ENCODE measurements at places on chromosomes 11 and 22. TPM values are rescaled to one million over a fixed set of nuclear protein-coding genes. Genes with fewer than 3 reads are reported as not detected.

DNA sequence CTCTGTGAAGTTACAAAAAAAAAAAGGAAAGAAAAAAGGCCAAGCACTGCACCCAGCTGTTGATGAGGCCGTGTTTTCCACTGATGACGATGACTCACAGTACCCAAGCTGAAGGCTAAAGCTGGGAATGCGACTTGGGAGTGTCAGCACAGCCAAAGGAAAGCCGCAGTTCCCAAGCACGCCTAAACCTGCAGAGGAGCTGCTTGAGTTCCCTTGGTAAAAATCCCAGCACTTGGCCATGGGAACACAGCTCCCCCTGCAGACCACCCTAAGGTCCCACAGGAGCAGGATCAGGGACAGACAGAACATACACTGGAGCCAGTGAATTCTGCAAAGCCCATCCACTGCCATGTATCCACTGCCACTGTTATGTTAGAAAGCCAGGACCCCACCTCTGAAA lies 39.9 kb downstream of the SERGEF start:
- DNase-seq: no peak

GRCh38 chr11:33735271-33736147 lies 714 bp downstream of the CD59 start:
- peak; percentile 53 for DNase-seq

The TMEM132A gene
- 0.93 TPM for total RNA-seq

- no peak for DNase-seq
Measured at GRCh38 chr11:19735157-19735908, 22.7 kb downstream of the NAV2 start.

DNA sequence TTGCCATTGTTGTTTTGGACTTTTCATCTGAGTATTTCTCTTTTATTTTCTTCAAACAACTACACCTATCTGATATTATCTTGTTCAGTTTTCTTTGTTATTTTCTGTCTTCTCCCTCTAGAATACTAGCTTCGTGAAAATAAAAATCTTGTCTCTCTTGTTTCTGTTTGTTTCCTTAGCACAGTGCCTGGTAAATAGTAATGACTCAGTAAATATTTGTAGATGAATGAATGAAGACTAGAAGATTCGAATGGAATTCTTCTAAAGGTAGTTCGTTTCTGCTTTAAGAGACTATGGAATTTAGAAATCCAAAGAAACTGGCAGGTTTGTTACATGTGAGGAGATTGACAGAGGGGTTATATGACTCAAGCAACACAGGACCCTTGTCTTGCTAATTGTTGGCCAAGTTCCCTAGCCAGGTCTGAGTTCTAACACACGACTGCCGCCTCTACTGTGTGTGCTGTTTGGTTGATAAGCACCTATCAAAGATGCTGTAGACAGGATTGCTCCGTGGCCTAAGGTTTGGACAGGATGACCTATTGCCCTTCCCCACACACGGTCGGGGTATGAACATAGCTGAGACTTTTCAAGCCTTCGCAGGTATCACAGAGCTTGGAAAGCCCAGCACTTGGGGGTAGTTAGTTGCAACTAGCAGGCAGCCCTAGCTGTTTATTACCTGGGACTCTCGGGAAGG lies 831 bp upstream of the TMEM135 start:
- no peak for DNase-seq

DNA sequence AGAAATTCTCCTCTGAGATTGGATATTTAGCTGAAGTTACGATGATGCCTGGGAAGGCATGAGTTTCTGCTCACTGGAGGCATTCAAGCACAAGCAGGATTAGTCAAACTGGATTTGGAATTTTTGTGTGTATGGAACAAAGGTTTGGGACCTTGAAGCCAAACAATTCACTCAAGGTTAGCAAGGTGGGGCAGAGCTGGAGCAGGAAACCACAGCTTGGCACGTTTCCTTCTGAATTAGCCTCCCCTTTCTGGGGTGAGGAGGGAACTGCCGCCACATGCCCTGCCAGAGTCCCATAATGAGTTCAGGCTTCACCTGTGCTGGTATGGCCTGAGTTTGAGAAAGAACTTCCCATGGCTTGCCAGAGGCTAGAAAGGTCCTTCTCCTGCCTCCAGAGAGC lies 50.9 kb upstream of the RRAS2 start:
- DNase-seq: no peak

DNA sequence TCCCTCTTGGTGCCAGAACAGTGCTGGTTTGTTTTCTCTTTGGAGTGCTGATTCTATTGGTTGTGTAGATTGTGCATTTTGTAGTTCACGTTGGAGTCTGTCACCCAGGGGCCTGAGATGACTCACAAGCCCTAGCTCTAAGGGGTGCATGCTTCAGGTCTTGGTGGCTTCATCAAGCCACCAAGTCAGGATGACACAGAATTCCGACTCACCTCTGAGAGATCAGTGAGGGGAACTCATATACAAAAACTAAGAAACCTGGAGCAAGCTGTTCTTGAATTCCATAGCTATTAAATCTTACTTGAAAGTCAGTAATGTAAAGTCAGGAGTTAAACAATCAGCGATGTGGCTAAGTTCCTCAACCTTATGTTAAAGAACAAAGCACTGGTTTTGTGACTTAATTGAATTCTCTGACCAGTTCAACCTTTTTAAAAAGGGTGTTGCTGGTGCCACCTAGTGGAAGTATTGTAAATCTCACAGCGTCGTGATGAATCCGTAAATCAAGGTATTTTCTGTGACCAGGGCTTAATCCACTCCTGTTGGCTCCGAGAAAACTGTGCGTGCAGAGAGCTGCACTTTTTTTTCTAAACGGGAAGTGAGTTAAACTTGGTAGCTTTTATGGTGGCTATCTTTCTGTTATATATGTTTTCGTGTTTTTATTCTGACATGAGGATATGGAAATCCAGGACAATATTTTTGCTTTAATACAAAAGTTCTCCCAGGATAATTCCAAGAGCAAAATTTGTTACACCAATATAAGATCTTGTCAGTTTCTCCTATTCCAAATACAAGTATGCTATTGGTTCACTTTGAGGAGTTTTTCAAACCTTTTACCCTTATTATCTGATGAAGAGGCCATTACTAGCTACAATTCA lies 14.6 kb downstream of the MMP13 start:
- DNase-seq: peak; percentile 39

DNA sequence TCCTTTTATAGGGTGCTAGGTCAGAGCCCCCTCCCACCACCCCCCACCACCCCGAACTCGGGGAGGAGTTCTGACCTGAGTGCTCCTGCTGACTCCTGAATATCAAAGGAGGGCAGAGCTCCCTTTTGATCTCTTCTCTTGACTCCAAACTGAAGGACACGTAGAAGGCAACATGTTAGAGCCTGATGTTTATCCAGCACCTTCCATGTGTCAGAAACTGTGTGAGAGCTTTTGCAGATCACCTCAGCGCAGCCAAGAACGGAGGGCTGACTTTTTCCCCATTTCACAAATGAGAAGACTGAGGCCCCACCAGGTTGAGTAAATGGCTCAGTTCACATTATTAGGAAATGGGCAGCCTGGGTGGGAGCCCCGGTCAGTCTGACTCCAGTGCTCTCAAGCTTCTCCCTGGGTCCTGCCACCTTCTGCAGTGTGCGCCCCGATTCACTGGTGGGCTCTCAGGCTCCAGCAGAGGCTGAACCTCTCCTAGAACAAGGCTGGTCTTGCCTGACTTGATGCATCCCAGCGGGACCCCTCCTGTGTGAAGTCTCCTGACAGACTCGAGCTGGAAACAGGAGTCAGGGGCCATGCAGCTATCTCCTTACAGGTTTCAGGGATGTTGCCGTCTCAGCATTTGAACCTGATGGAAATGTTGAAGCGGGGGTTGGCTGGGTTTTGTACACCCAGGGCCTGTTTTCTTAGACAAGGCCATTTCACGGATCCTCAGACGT lies 98.5 kb downstream of the TSPAN18 start:
- no peak for DNase-seq

DNA sequence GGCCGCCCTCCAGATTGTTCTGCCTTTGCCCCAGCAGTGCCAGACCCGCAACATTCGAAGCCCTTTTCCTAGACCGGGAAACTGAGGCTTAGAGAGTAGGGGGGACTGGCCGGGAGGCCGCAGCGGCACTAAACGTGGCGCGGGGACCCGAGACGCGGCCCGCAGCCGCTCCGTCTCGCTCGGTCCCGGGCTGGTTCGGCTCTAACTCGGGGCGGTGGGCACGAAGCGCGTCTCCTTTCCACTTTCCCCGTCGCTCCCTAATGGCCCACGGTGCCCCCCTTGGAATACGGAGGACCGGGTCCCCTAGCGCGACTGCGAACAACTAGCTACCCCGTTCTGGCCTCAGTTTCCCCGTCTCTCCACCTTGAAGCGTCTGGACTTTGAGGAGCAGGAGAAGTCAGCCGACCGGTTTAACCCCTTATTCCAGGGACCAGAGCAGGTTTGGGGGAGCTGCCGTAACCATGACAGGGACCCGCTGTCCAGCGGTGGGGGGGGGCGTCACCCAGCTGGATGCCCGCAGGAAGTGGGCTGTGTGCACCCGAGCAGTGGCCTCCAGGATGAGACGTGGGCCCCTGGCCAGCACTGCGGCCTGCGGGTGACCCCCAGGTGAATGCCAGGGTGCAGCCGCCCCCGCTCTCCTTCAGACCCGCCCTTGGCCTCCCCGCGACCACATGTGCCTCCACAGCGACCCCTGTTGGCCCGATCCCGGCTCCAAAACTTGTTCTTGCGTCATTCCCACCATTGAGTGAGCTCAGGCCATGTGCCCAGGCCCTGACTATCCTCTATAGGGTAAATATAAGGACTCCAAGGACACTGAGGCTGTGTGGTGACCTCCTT lies 1.1 kb downstream of the CDC42EP1 start:
- DNase-seq: peak; percentile 68

The MS4A3 gene
- not detected for total RNA-seq

DNA sequence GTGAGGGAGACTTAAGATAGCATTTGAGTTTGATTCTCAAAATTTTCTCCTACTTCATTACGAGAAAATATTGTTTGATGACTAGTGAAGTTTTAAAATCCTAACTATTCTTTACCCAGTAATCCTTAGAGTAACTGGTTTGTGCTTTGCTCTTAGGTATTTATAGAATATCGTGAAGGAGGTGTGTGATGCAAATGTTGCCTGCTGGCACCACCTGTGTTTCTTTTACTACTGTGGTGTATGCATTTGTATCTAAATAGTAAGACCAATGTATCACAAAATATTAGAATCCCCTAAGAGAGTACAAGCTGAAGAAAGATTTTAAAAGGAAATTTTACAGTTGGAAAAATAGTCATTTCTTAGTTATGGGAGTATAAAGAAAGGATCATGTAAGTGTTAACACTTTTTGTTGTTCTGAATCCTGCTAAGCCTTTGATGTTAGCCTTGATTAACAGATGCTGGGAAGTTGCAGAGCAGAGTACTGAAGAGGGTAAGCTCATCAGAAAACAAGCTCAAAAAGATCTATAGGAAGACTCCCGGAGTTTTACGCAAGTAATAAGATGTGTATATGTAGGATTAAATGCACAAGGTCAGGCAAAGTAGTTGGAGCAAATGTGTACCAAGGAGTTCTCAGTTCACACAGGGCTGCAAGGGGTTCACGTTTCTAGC lies 102.2 kb upstream of the SLC6A5 start:
- DNase-seq: no peak

GRCh38 chr22:41367680-41368542 lies 13.8 kb upstream of the TEF start:
- DNase-seq: no peak

Measured in CD4-positive, alpha-beta memory T cell (primary cell).